Activated T-cell treated with anti-CD3 and anti-CD28 coated beads for 24 hours (primary cell): ENCODE measurements at places on chromosomes 2 and 18.

DNA sequence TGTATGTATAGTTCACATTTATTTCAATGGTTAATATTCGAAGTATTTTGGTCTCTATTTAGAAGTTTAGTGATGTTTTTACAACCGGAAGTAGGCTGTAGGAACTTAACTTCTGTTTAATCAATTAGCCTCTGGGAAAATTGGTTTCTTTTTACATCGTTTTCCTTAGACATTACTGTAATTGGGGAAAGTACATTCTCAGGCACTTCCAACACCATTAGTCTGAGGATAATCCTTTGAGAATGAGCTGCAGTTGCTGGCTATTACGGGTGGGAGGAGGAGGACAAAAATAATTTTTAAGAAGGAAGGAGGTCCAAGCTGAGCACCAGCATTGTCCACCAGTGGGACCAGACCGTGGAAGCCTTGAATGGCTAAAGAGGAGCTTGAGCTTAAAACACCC is 70.4 kb upstream of the ST3GAL5 start:
- DNase-seq = no peak

DNA sequence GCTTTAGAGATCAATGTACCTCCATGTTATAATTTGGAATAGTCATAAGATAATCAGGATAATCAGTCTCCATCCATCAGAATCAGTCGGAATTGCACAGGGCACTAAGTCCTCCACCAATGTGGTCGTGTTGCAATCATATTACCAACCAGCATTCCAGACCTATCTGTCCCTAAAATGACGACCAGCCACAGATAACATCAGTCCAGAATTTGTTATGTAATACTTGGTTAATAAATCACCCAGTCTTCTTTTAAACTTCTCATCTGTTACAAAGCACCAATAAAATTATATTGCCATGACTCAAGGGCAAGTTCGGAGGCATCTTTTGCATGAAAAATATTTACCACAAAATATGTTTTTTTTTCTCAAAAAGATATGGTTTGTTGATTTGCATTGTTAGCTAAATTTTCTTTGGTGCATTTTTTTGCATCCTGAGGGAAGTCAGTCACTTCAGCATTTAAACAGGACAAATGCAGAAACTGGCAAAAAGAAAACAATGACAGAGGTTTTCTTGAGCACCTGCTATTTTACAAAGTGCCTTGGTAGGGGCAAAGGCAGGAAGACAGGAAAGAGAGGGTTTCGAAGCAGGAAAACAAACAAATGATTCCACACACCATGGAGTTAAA is 29.3 kb downstream of the PIEZO2 start:
- DNase-seq = no peak

- DNase-seq = no peak
Measured at GRCh38 chr2:30741576-30741975, 65.7 kb downstream of the CAPN13 start.

GRCh38 chr2:66430505-66431273 is 4.2 kb upstream of the MEIS1 start:
- no peak for DNase-seq

- peak; percentile 61 for DNase-seq
Measured at GRCh38 chr2:113910110-113910717, 20.3 kb downstream of the ACTR3 start.

GRCh38 chr2:168560817-168561499 is 104.9 kb downstream of the CERS6 start:
- no peak for DNase-seq

DNA sequence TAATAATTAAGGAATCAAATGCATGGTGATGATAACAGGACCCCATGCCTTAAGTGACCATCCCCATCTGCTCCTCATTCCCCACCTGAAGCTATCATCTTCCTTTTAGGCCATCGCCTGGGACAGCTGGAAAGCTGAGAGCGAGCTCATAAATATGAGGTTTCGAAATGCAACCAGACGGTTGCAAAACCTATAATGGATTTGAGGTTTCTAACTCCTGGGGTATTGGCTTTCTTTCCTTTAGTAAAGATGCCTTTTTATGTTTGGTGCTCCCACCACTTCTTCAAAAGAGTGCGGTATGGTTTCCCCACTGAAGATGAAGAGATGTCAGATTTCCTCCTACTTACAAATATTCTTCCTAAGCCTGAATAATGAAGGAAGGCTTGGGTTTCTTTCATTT is 1589.5 kb upstream of the PIK3C3 start:
- DNase-seq = no peak

- no peak for DNase-seq
Measured at GRCh38 chr18:44143072-44143471, 537.6 kb upstream of the SETBP1 start.

DNA sequence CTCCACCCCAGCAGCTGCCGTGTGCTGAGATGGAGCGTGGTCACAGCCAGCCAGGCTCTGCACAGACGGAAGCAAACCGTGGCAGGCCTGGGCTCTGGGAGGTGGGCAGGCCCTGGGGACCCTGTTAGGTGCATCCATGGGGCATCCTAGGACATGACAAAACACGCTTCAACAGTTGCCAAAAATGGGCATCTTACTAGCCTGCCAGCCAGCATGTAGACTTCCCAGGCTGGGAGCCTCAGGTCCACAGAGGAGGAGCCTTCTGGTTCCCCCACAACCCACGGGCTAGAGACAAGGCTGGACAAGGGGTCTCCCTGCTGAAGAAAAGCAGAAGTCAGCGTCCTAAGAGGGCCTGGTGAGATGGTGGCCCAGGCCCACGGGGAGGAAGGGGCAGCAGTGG is 139.5 kb downstream of the HDAC4 start:
- no peak for DNase-seq

- no peak for DNase-seq
Measured at GRCh38 chr2:64018701-64019082, 536 bp downstream of the VPS54 start.

GRCh38 chr2:100703213-100703612 is 116.7 kb upstream of the NPAS2 start:
- no peak for DNase-seq

DNA sequence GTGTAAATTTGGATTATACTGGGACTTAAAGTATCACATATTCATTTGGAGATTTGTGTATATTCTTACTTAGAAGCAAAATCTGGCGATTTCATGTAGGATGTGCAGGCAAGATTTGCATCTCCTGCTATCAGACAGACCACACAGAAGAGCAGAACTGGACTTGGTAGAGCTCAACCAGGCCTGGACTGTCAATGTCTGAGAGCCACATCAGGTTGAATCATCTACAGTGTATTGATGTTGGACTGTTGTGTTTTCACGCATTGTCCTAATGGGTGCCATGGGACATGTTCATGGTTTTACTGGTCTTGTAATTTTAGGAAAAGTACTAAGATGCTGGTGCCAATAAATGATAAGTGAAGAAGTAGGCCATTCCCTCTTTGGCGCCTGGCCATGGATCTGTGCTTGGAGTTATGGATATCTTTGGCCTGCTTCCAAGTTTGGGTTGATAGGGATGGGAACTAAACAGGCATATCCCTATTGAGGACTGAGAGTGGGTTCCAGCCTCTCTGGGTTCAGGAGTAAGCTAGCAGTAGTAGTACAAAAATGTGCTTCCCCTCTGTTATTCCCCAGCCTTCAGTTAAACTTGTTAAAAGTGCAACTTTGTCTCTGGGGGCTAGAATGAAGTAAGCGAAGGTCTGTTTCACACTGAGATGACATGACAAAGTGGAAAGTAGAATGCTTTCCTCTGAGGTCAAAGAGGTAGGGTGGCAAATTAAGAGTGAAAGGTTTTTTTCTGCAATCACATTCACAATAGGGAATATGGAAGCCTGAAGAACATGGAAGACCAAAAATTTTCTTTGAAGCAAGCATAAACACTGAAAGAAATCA is 49.2 kb upstream of the NEMP2 start:
- DNase-seq = no peak

DNA sequence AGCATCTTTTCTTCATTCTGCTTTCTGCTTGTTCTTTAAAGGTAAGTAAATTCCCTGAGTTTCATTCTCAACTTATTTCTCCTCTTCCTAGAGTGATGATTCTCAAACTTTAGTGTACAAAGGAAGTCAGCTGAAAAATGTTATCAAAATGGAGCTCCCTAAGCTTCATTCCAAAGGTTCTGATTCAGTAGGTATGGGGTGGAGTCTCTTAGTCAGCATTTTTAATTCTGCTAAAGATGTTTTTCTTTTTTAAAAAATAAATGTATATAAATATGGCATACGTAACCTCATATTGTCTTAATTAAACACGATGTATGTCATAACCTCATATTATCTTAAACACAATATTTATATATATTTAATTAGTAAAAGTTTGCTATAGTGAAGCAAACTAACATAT is 3.1 kb upstream of the CSRNP3 start:
- DNase-seq = no peak

DNA sequence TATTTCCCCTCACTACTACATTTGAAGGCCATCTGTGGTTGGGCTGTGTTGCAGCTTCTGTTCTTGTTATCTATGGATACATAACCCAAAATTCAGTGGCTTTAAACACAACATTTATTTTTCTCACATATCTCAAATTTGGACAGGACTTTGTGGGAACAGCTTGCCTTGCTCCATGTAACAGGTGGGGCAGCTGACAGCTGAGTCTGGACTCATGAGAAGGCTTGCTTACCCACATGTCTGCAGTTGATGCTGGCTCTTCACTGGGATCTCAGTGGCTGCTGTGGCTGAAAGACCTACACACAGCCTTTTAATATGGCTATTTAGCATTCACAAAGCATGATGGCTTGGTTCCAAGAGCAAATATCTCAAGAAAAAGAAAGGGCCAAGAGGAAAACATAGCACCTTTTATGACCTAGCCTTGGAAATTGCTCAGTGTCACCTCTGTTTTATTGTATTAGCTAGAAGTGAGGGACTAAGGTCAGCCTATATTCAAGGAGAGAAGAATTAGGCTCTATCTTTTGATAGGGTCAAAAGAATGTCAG is 296.8 kb upstream of the ZNF521 start:
- DNase-seq = no peak

DNA sequence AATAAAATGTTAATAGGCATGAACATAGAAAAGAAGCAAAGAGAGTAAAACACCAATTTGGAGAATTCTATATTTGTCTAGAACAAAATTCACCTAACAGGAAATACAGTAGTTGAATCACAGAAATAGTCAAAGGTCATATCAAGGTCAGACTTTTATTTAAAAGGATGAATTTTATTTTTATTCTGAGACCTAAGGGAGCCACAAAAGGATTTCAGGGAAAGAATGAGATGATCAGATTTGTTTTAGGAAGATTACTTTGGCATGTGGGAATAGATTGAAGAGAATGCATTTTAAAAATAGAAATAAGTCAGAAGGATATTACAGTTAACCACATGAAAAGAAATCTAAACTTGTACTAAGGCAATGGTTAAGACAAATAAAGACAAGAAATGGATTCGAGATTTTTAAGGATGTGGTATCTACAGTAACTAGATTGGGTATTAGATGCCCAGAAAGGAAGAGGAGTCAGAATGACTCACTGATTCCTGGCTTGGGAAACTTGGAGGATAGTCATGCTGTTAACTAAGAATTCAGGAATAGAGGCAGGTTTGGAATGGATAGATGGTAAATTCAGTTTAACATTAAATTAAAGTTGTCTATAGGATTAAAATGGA is 56.0 kb downstream of the METTL4 start:
- DNase-seq = no peak

DNA sequence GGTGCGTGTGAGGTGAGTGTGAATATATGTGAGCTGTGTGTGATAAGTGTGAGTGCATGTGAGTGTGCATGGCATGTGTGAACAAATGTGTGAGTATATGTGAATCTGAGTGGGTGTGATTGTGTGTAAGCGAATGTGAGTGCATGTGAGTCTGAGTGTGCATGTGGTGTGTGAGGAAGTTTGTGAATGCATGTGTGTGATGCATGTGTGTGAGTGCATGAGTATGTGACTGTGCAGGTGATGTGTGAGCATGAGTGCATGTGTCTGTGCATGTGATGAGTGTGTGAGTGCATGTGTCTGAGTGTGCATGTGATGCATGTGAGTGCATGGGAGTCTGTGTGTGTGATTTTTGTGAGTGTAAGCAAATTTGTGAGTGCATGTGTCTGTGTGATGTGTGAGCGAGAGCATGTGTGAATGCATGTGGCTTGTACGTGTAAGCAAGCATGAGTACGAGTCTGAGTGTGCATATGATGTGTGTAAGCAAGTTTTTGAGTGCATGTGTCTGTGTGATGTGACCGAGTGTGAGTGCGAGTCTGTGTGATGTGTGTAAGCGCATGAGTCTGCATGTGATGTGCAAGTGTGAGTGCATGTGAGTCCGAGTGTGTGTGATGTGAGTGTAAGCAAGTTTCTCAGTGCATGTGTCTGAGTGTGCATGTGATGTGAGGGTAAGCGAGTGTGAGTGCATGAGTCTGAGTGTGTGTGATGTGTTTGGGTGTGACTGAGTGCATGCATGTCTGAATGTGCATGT is 43.3 kb downstream of the COPS8 start:
- no peak for DNase-seq

DNA sequence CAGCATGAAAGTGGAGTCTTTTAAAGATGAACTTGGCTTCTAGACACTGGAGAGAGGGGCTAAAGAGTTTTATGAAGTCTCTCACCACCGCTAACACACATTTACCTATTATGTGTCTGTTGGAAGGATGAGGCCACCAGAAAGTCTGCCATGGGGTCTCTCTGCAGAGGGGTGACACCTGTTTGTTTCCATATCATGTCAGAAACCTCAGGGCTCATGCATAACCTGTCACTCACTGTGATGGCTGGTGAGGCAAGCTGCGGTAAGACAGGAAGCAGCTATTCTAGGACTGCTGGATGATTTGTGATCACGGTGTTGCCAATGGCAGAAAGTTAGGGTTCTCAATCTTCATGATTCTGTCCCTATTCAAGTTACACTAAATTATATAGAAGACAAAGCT is 60.8 kb upstream of the DNMT3A start:
- DNase-seq = no peak

DNA sequence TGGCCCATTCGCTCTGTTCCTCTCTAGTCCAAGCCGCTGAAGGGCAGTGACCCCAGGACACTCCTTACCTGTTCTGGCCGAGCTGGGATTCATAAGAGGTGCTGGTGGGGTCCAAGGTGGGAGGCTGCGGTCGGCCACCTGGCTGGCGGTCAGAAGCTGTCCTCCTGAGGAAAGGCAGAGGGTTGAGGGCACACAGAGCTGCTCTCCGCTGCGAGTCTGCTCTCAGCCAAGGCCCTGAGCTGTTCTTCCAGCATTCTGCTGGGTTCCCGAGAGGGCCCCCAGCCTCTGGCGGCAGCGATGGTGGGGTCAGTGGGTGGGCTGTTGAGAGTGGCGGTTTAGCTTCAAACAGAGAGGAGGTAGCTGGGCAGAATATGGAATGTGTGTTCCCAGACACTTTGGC is 3.8 kb downstream of the PCARE start:
- DNase-seq = no peak

DNA sequence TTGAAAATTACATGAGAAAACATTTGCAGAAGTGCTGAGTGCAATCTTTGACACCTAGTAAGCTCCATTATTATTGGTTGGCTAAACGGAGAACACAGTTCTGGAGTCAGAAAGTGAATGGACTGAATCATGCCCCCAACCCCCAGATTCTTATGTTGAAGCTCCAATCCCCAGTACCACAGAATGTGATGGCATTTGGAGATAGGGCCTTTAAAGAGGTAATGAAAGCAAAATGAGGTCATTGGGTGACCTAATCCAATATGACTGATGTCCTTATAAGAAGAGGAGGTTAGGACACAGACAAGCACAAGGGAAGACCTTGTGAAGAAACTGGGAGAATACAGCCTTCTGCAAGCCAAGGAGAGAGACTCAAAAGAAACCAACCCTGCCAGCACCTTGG is 200.9 kb upstream of the EPAS1 start:
- no peak for DNase-seq
